DMS153 (cell line): ENCODE measurements at places on chromosomes 2 and 18.

DNA sequence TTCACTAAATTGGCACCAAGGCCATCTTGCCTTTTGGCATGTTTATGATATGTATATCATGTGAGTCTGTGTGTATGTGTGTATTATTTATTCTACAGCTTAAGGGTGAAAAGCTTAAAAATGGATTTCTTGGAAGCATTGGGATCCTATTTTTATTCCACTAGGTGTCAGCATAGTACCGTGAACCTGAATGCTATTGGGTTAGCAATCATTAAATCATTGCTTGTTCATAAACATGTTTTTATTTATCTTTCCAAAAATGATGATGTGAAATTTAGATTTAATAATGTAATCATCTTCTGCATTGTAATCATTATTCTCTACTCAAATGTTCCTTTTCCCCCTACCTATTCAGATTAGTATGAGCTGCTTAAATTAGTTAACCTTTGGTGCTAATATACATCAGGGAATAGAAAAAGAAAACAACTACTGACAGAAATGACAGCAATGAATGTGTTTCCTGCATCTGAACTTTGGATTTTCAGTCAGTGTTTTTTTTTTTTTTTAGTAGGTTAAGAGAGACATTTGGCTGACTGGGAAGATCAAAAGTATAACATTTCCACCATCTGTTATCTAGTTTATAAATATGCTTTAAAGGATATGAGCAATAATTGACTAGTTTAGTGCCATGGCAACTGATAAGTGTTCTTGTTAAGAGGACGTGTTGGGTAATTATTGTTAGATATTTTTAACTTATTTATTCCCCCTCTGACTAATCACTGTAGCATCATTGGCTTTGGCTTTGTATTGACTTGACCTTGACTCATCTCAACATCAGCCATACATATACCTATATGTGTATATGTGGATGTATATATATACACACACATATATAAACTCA is 14.1 kb upstream of the ZSWIM2 start:
- no peak for DNase-seq

- DNase-seq = no peak
Observed at GRCh38 chr2:30178618-30179434, 32.0 kb downstream of the YPEL5 start.

DNA sequence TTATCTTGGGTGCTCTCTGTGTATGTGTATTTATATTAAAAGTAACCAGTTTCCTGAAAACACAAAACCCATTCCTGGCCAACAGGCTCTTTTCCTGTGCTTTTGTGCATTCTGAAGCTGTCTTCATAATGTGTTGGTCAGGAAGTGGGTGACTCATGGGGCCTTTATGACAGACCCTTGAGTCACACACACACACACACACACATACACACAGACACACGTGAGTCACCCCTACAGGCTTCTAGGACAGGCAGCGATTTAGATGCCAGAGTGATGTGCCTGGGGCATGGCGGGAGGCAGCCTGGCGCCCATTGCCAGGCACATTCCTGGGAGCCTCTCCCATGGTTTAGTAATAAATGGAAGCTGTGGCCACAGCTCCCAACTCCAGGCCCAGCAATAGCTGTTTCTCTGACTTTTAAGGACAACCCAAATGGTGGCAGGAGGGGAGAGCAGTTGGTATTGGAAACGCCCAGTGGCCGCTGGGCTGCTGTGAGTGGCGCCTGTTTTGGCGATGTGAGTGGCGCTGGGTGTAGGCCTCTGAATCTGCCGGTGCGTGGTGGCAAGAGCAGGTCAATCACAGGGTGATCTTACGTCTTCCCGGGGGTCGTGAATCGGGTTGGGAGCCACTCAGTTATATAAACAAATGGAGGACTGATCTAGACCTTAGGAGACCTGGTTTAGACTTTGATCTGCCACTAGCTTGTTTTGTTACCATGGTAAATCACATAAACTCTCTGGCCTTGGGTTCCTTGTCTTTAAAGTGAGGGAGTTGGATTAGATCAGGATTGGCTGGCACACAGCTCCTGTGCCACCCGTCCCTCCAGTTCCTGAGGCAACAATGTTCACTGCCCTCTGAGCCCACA is 150.7 kb upstream of the DLX2 start:
- DNase-seq = peak; percentile 76

- no peak for DNase-seq
Observed at GRCh38 chr18:39788383-39788782, 2166.7 kb upstream of the PIK3C3 start.

DNA sequence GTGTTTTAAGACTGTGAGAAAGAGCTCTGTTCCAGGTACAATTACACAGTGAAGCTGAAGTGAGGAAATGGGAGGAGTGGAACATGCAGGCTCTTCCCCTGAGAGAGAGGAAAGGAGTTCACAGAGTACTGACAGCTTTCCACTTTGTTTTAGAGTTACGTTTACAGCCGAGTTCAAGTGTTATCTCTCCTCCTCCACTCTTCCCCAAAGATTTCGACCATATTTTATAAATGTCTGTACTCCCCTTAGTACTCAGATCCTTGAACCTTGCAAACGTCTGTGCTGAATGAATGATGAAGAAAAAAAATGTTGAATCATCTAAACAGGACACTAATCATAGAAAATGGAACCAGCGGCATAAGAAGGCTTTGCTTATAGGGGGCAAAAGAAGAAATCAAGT is 121.6 kb downstream of the THADA start:
- no peak for DNase-seq

DNA sequence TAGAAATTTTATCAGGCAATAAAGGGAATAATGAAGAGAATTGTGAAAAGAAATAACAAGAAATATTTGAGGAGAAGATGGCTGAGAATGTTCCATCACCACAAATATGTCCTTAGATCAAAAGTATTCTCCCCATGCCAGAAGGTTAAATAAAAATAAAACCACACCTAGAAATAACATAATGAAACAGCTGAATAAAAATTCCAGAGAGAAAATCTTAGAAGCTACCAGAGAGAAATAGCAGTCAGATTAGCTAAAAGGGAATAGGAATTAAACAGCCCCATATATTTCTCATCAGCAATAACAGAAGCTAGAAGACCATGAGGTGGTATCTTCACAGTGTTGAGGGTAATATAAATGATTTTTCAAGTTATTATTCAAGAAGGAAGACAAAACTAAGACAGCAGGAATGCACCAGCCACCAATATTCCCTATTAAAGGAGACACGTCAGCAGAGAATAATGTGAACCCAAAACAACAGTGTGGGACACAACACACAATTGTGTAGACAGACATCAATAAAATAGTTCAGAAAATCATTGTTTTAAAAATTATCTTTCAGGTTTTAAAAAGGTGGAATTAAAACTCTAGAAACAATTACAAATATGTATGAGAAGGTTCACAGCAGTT is 82.0 kb upstream of the NEDD4L start:
- no peak for DNase-seq

GRCh38 chr2:167134381-167135072 is 246.2 kb downstream of the XIRP2 start:
- DNase-seq = peak; percentile 29

DNA sequence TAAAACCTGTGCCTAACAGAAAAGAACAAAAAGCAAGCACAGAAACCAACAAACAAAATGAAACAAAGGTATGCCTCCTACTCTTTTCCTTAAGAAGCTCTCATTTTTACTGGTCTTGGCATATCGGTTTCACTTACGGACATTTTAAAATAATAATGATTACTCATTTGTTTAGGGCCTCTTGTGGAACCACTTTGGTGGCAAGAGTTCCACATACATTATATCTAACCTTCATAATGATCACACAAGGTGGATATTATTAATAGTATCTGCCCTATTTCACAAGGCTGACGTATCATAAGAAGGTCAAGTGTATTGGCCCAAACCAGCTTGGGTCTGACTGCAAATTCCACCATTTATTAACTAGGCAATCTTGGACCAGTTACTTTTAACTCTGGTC is 304.7 kb downstream of the TCF4 start:
- no peak for DNase-seq

- no peak for DNase-seq
Observed at GRCh38 chr2:158015428-158016076, 86.1 kb upstream of the UPP2 start.

GRCh38 chr2:36783246-36783645 is 86.7 kb downstream of the VIT start:
- no peak for DNase-seq

GRCh38 chr2:68730828-68731227 is 3.8 kb upstream of the ARHGAP25 start:
- DNase-seq = peak; percentile 56

DNA sequence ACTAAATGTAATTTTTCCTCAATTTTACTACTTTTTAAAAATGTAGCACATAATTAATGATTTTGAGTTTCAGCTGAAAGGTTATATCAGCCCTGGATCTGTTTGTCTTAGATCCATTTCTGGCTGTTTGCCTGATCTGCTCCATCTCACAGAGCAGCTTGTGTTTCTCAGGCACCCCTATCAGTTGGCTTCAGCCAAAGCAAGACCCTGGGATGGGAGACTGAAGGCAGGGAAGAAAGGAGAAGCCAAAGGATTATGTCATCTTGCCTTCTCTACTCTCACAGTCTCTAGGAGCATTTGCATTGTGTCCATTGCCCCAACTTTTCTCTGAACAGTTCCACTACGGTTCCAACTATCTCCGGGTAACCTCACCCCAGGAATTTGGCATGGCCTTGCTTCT is 110.5 kb downstream of the CCDC148 start:
- no peak for DNase-seq

GRCh38 chr2:46311651-46312223 is 14.5 kb downstream of the EPAS1 start:
- no peak for DNase-seq

DNA sequence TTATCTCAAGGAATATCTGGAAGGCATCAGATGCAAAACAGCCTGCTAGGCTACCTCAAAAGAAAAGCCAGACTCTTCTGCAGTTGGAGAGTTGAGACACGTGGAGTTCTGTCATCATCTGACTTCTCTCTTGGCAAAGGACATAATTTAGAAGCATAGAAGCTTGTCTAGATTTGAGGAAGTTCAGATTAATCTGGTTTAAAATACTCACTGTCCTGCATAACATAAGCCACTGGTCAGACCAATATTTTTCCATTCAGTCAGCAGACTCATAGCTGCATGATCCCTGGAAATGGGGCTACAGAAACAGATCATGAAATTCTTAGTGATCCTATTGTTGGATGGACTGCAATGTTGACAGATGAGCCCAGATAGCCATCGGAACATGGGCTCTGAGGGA is 349.0 kb downstream of the TXNL1 start:
- no peak for DNase-seq

- DNase-seq = peak; percentile 14
Observed at GRCh38 chr18:3869848-3870247, 419.9 kb downstream of the TGIF1 start.

GRCh38 chr18:23378302-23378686 is 74.8 kb upstream of the RIOK3 start:
- no peak for DNase-seq

DNA sequence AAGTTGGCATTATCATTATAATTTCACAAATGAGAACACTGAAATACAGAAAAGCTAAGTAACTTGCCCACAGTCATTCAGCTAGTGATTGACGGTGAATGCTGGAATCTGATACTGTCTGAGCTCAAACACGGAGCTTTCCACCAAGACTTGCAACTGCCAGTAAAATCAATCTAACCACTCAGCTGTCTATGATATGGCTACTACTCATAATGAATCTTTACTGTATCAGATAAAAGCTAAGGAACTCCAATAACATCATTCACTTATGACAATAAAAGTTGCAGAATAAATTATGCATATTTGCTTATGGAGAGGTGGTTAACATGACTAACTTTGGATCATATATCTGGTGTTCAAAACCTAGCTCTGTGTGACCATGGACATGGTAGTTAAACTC is 279.4 kb upstream of the NXPH2 start:
- DNase-seq = no peak

- DNase-seq = peak; percentile 55
Observed at GRCh38 chr2:49261781-49262180, 107.5 kb upstream of the FSHR start.

DNA sequence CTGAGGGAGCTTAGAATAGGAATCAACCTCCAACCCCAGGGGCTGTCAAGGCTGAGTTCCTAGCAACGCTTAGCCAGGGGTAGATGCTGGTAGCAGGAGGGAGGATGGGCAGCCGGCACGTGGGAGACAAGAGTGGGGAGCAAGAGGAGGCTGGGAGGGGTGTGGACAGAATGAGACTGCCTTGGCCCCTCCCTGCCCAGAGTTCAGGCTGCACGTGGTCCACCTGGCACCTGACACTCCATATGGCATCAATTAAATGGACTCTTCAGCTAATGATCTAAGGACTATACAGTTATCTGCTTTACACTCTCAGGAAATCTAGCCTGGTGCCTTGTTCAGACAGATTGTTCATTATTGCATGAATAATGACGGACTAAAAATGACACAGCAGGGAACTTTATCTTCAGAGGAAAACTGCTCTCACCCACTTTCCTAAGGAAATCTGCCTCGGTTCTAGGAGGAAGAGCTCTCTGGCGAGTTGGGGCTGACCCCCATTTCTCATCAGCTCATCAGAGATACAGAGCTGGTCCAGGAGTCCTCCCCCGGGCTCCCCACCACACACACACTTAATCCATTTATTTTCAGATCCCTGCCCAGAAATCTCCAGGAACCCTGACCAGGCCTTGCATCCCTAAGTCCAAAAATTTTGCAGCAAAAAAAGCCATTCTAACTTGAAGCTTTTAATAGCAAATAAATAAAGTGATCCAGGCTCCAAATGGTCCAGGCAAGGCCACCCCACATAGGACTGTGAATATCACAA is 102.1 kb upstream of the CDC42EP3 start:
- no peak for DNase-seq

- DNase-seq = no peak
Observed at GRCh38 chr2:8740136-8740535, 58.3 kb downstream of the ID2 start.

DNA sequence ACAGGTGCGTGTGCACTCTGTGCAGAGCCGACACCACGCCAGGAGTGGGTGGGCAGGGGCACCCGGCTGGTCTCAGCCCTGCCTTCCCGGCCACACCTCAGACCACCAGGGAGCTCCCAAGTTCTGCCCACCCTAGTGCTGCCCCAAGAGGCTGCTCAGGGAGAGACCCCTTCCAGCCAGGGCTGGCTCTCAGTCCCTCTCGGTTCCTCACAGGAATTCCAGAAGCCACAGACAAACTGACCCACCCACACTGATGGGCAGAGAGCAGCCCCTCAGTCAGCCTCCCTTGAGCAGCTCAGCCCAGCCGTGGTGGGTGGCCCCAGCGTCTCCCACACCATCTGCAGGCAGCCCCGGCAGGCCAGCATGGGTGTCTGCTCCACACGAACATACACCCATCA is 33.8 kb downstream of the GPC1 start:
- DNase-seq = no peak

- no peak for DNase-seq
Observed at GRCh38 chr2:37326285-37326684, 1.7 kb upstream of the PRKD3 start.
